Activated CD4-positive, alpha-beta T cell treated with anti-CD3 and anti-CD28 coated beads, Interleukin-2, amount 50 U/mL, for 24 hours (primary cell): ENCODE measurements at places on chromosomes 3 and 15.

GRCh38 chr3:141055536-141056445 is 4.6 kb downstream of the SPSB4 start:
- DNase-seq, result no peak

DNA sequence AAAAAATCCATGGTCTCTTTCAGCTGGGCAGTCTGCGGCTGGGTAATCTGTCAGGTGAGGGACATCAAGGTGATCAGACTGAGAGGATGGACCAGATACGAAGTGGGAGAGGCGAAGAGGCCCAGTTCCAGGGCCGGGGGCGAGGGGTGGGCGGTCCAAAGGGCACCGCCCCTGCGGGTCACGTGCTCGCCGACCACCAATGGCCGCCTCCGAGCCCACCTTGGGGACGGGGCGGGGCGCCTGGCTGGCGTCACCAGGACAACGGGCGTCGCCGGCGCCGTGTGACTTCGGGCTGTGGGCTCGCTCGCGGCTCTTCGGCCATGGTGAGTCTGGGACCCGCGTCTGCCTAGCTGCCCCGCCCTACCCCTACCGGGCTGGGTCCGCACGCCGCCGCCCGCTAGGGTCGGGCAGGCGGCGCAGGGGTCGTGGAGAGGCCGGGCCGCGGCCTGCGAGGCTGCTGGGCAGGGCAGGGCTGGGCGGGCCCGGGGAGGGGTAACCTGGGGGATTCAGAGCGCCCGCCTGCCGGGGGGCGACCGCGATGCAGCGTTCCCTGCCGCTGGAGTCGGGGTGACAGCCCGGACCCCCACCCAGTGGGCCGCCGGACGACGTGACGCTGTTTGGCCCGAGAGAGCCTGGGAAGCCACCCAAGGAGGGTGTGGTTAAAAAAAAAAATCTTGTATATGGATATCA is at the start of gene FBXL2:
TSS of gene FBXL2 (plus strand) at position 250 of the 690 bp plus-strand sequence. CDS start at position 321, 71 bp downstream.
- DNase-seq, result no peak

DNA sequence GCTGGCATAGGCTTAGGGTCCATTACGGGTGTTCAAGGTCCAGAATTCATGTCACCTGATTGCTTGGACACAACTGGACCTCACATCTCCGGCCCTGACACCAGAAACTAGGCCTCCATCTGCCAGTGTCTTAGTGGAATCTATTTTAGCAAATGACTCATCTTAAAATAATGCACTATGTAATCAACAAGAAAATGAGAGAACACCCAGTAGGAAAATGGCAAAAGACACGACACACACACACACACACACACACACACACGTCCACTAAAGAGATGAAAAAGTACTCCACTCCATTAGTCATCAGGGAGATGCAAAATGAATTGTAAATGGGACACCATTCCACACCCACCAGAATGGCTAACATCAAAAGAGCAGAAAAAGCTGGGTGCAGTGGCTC is 11.2 kb downstream of the APBA2 start:
- no peak for DNase-seq

DNA sequence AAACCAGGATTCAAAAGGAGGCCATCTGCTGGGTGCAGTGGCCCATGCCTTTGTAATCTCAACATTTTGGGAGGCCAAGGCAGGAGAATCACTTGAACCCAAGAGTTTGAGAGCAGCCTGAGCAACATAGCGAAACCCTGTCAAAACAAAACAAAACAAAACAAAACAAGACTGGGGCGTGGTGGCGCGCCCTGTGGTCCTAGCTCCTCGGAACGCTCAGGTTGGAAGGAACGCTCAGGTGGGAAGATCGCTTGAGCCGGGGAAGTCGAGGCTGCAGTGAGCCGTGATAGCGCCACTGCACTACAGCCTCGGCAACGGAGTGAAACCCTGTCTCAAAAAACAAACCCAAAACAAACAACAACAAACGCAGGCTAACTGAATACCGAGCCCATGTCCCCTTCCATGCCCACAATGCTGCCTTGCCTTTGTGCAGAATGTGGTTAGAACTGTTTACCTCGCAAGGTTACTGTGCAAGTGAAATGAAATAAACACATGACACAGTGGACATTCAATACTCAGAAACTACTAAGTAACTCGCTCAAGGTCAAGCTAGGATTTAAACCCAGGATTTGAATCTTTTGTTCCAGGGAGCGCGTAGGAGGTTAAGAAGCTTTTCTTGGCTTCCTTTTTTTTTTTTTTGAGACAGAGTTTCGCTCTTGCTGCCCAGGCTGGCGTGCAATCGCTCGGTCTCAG is 766 bp upstream of the EMC4 start:
- DNase-seq, result no peak

- DNase-seq, result no peak
These were observed 73.1 kb upstream of the SLC6A6 start for GRCh38 chr3:14329116-14329830.

DNA sequence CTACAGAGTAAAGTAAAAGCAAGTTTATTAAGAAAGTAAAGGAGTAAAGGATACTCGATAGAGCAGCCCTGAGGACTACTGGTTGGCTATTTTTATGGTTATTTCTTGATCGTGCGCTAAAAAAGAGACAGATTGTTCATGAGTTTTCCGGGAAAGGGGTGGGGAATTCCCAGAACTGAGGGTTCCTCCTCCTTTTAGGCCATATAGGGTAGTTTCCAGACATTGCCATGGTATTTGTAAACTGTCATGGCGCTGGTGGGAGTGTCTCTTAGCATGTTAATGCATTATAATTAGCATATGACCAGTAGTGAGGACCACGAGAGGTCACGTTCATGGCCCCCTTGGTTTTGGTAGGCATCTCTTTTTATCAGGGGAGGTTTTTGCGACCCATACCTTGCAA is 213.1 kb downstream of the OSBPL10 start:
- DNase-seq, result no peak

DNA sequence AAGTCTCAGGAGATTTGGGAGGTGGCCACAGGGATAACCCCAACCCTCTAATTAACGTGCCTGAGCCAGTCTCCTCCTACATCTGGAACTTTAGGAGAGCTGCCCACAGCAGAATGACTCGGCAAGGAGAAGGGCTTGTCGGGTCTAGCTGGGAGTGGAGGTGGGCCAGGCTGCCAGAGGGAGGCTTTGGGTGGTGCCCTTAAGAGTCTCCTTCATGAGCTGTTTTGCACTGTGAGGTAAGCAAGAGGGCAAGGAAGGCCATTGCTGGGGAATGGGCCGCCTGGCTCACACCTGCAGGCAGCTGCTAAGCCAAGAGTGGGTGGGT is 3.6 kb upstream of the TNK2 start:
- no peak for DNase-seq

DNA sequence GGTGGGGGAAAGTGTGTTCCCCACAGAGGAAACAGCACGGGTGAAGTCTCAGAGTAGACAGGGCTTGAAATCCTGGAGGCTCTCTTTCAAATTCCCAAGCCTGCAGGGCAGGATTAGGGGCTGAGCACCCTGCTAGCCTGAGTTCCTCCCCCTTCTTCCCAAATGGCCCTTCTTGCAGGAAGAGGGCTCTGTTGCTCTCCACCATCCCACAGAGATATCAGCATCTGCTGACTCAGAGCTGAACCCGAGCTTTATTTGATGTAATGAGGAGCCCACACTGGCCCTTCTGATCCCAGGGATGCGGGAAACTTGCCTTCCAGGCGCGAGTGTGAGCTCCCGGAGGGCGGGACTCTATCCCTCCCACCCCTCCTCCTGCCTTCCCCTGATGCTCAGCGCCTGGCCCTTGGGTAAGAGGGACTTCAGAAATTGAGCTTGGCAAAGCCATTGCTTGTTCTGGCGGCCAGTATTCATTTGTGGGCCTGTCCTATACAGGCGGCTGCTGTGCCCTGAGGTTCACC is 1.4 kb upstream of the STRA6 start:
- no peak for DNase-seq

DNA sequence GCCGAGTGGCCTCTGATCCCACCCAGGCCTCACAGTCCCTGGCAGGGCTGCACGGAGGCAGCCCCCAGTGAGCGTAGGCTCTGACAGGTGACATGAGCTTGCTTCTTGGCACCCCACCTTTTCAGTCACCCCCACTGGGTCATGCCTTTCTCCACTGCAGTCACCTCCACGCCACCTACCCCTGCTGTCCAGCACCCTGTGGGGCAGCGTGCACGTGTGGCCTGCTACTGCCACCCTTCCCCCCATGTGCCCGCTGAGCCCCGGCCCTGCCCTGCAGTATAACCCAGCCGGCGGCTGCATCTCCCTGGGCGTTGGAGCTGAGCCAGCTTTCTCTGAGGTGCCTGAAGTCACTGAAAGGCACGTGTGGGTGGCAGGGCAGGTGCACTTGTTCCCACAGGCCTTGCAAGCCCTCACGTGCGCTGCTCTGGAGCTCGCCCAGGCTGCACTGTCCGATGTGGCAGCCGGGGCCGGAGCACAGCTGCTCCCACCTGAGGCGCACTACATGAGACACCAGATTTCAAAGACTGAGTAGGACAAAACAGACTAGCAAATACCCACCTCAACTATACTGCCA is 65.6 kb downstream of the NIPA2 start:
- no peak for DNase-seq

GRCh38 chr3:71543371-71544016 is 40.0 kb downstream of the FOXP1 start:
- DNase-seq, result no peak

- no peak for DNase-seq
These were observed 7.6 kb downstream of the TEX264 start for GRCh38 chr3:51678641-51679040.

DNA sequence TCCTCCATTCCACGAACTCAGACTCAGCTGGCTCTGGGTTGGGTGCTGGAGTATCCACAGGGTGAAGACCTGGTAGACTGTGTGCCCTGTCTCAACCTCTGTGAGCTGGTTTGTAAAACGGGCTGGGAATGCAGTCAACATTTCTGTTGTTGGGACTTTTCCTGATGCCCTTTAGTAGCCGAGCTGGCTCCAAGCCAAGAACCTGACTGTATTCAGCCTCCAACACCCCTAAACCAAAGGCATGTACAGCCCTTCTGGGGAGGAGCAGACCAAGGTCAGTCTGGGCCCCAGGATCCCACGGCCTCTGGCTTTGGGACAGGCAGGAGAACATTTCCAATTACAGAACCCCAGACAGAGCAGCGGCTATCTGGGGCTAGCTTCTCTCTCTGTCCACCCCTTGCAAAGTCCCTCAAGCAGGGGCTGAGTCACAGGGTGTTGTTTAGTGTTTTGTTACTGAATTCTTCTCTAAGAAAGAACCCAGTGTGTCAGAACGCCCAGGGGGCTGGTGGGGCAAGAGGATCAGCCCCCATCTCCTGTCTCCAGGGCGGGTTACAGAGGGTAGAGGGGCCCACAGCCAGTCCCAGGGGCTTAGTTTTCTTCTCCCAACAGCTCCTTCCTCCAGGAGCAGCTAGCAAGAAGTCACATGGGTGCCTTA is 56.8 kb upstream of the SLC6A6 start:
- no peak for DNase-seq

DNA sequence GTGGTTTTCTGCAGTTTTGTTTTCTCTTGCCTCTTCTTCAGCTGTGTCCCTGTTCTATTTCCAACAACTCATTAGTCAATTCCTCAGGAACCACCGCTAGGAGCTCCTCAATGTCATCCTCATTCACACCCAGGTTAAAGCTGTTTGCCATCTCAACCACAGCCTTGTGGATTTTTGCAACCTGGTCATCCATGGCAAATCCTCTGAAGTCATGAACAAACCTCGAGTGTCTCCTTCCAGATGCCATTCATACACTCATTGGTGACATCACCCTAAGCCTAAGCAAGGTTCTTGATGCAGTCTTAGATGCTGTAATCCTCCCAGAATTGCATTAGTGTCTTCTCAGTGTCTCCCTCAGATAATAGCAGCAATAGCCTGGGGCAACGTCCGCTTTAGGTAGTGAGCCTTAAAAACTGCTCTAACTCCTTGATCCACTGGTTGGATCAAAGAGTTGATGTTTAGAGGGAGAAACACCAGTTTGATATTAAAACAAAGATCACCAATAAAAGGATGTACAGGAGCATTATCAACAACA is 31.5 kb upstream of the ZNF502 start:
- DNase-seq, result no peak

DNA sequence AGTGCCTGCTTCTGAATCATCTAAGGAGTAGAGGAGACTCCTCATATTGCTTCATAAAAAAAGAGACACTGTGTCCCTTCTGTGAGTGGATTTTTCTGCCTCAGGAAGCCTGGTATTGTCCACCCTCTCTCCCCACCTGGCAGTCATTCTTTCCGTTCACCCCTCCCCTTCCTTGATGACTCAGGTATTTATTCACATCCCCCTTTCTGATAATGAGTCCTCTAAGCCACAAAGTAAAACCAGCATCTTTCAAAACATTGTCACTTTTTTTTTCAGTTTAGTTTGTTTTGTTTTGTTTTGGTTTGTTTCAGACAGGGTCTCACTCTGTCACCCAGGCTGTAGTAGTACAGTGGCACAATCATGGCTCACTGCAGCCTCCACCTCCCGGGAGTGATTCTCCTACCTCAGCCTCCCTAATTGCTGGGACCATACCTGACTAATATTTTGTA is 65.2 kb upstream of the UBE2E1 start:
- peak; percentile 29 for DNase-seq

GRCh38 chr15:62920682-62921502 is 121.7 kb upstream of the TPM1 start:
- DNase-seq, result no peak

- DNase-seq, result no peak
These were observed 255.4 kb downstream of the TJP1 start for GRCh38 chr15:29566914-29567313.

- DNase-seq, result no peak
These were observed 188.8 kb downstream of the FEZF2 start for GRCh38 chr3:62184559-62184958.

- no peak for DNase-seq
These were observed 45.5 kb downstream of the ZIC4 start for GRCh38 chr3:147360646-147361453.

- no peak for DNase-seq
These were observed 467 bp downstream of the PIF1 start for GRCh38 chr15:64824929-64825430.

DNA sequence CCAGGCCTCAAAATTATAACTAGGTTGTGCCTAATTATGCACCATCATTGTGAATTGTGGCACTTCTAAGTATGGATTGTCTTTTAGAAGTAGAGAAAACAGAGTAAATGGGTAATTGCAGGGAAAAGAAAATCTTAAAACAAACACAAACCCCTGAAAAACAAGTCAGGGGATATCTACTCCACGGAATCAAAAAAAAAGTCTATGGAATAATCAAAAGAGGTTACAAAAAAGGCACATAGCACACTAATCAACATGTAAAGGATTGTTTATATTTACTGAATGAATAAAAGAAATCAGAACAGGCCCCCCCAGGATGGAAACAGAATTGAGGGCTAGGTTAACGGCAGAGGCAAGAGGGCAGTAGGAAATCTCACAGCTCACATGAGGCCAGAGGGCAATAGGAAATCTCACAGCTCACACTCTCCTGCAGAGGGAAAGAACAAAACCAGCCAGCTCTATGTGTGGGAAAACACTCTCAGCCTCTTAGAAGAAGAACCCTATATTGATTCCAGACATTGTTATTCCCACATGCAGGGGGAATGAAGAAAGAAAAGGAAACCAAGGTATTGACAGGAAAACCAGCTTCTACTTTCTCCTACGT is 72.7 kb upstream of the FNDC3B start:
- DNase-seq, result no peak

GRCh38 chr15:59150185-59150584 is 45.2 kb downstream of the CCNB2 start:
- DNase-seq, result no peak

GRCh38 chr3:189629803-189630455 is 1.3 kb upstream of the TP63 start:
- no peak for DNase-seq
